ENCODE measurements at places on chromosomes 4 and X.

DNA sequence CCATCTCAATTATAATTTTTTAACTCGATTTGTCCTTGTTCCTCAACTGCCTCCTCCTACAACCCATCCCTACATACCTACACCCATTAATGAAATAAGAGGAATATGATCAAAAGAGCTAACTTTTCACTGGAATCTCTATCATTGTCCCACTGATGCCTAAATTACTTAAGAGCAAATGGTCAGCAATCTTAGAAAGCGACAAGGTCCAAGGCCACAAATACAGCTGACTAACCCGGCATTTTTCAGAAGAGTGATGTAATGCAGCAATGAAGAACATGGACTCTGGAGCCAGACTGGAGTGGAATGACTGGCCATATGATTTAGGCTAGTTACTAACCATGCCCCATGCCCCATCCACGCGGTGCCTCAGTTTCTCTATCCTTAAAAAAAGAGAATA is 56.2 kb downstream of the PPA2 start:
- no peak for DNase-seq

DNA sequence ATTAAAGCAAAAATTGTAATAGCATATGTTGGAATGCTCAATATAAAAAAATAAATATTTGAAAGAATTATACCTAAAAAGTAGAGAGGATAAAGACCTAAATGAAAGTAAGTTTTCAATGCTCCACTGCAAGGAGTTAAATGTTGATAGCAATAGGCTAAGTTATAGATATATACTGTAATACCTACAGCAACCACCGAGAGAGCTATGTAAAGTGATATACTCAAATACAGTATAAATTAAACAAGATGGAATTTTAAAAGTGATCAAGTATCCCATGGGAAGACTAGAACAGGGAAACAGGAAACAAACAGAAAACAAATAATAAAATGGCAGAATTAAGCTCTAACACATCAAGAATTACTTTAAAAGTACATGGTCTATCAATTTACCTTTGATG is 73.9 kb downstream of the CASP3 start:
- no peak for DNase-seq

- no peak for DNase-seq
These were observed 35.1 kb downstream of the ATG4A start for GRCh38 chrX:108126661-108127060.

- no peak for DNase-seq
These were observed 257.0 kb downstream of the IDS start for GRCh38 chrX:149248073-149248625.

DNA sequence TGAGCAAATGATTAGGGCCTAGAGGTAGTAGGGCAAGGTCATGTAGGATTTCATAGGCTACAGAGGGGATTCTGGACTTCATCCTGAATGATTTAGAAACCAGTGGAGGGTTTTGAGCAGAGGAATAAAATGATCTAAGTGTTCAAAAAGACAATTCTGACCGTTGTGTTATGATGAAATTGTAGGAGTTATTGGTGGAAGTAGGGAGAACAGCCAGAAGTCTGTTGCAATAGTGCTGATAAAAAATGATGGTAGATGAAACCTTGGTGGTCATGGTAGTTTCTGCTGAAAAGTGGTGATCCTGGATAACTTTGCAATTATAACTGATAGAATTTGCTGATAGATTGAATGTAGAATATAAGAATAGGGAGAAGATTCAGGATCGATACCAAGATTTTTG is 60.2 kb downstream of the MID1IP1 start:
- no peak for DNase-seq

GRCh38 chrX:121863976-121864375 is 816.6 kb downstream of the GLUD2 start:
- DNase-seq, result no peak

- DNase-seq, result no peak
These were observed at the start of gene SLC9B2 for GRCh38 chr4:103076747-103077347. Gene SLC9B2 (minus strand): TSS chr4:103076761. CDS start chr4:103067550, 9,211 bp downstream.

DNA sequence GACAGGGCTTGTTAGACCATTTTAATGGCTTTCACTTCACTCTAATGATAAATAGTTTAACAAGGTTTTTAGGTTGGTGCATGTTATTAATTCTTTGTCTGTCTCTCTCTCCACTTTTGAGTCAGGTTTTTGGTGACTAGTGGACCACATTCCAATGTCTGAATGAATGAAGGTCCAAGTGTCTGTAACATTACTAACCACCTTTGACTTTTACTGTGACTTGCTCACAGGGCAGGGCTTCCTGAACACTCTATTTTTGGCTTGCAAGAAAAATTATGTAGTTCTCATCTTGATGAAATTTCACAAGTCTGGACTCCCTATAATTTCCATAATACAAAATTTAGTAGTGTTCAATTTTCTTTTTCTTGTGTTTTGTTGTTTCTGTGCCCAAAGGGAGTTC is 78.9 kb upstream of the BMPR1B start:
- no peak for DNase-seq

GRCh38 chr4:54568184-54568583 is 89.6 kb upstream of the KIT start:
- DNase-seq, result no peak

- DNase-seq, result no peak
These were observed 79.1 kb upstream of the TFDP3 start for GRCh38 chrX:133297284-133297683.

GRCh38 chr4:15042529-15043167 is 40.4 kb downstream of the CPEB2 start:
- no peak for DNase-seq

DNA sequence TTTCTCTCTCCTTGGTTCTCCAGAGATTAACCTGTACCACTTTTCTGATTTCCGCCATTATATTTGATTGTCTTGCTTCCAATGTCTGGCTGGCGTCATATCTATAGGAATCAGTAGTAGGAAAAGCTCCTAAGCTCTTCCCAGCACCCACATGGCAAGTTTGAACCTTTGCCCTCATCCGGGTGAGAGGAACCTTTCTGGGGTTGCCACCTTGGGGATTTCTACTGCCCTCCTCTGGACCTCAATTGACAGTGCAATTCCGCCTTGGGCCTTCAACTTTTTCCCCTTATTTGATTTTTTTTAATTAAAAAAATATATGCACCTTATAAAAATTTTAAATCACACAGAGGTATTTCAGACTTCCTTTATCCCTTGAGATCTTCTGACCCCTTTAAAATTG is 2.0 kb upstream of the CXorf66 start:
- DNase-seq, result no peak

GRCh38 chr4:177667687-177668086 is 225.4 kb upstream of the AGA start:
- no peak for DNase-seq

DNA sequence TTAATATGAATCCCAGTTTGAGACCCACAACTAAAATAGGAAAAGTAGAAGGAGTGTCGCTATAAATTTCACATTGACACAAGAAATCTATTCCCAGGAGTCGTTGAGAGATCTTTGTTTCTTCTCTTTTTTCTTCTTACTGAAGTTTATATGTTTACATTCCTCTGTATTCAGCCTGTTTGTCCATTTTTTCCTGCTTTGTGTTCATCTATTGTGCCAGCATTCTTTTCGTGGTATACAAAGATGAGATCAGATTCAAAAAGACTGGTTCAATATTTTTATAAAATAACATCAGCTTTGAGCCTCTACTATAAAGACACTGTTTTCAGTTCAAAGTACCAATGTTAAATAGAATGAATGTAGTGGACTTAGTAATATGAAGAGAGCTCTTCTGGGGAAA is 95.4 kb upstream of the MYOZ2 start:
- DNase-seq, result no peak

All from activated CD8-positive, alpha-beta memory T cell treated with anti-CD3 and anti-CD28 coated beads, Interleukin-2, amount 10 ng/mL, durations not matched to agents 7 days and 5 days (primary cell).